ENCODE measurements at places on chromosomes 1 and 21.
A peak's percentile ranks its signal among the peaks of the same experiment; 100 is the strongest.

DNA sequence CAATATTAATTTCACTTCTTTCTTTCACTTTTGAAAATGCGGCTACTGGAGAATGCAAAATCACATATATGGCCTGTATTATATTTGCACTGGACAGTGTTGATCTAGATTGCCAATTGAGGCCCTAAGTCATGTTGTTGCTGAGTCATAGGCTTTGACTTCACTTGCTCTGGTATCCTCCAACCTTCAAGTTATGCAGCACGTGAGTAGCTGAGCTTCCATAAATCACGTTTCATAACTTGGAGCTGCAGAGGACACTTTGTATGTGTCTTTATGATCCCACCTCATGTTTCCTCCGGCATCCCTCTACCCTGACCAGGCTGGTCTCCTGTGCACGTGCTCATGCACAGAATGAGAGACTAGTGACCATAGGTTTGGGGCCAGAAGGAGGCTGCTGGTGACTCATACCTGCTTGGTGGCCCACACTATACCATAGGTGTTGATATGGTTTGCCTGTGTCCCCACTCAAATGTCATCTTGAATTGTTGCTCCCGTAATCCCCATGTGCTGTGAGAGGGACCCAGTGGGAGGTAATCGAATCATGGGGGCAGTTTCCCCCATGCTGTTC, 103.0 kb upstream of the TSPAN2 start:
- DNase-seq, result no peak

DNA sequence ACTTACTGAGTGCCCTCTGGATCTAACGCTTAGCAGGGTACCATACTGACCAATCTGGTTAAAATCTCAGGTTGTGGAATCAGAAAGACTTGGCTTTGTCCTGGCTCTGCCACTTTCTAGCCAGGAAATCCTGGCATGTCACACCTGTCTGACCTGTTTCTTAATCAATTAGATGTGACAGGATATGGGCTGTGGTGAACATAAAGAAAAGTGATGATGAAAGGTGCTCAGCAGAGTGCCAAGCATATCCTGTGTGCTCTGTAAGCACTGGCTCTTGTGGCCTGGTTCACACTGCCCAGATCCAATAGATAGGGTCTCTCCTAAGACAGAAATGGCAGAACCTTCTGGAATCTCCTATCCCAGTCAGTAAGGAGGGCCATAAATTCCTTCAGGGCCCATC, 53.9 kb downstream of the PHC2 start:
- no peak for DNase-seq

DNA sequence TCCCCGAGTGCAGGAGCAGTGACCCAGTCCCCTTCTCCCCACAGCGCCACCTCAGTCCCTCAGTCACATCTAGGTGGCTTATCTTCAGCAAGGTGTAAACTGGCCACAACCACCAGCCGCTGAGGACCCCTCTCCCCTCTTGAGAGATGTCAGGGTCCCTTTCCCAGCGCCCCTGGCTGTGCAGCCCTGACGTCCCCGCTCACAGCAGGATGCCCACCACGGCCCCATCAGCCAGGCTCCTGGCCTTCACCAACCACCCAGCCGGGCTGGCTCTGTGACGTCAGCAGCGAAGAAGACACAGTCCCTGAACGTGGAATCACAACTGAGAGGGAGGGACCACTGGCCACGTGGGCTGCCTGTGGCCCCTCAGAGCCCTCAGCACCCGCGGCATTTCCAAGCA, 249.4 kb downstream of the NPHP4 start:
- no peak for DNase-seq

GRCh38 chr1:9576903-9577302, 11.8 kb upstream of the TMEM201 start:
- DNase-seq, result no peak

DNA sequence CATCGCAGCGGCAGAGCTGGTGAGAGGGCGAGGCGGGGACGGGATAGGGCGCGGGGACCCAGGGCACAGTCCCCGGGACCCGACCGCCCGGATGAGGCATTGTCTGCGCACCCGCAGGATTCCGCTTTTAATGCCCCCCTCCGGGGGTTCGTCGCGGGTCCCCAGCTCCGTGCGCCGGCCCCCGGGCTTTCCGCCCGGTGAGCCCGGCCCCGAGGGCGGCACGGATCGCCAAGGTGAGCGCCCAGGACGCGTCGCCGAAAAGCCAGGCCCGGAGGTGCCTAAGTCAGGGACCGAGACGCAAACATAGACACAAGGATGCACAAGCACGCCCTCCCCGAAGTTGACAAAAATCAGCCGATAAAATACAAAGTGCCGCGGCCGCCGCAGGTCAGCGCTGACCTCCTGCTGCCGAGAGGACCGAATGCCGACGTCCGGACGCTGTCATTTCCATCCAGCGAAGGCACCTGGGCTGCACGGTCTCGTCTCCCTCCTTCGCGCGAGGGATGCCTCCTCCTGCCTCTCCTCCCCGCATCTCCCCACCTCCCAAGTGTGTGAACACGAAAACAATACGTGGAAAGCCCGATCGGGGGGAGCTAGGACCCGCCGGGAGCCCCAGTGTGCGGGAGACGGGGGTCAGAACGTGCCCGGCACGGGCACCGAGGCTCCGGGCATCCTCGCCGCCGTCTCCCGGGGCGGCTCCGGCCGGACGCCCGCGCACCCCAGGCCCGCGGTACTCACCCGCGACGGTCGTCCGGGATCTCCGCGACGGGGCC, 101.1 kb upstream of the SOD1 start:
- peak; percentile 33 for DNase-seq

DNA sequence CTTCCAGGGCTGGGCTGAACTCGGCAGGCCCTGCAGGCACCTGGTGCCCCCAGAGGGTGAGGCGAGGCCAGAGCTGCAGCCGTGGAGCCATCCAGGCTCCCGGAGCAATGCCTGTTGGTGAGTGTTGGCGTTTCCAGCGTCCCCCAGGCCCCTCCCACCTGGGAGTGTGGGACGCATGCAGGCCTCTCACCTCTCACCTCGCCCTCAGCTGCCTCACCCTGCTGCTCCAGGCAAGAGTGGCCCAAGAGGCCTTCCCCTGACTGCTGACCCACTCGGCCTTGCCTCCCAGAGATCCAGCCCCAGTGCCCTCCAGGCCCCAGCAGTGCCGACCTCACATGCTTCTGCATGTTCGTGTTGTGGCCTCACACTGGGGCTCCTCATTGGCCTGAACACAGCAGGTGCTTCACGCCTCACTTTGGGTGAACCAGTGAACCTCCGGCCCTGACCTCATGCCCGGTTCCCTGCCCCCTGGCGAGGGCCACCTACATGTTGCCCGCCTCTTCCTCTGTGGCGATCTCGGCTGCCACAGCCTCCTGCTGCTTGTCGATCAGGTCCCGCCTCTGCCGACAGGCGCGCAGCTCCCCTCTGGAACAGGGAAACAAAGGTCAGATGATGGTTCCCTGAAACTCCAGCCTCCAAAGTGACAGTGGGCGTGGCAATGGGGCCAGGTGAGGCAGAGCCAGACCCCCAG, 17.0 kb downstream of the CFAP74 start:
- DNase-seq, result no peak

GRCh38 chr1:228723287-228723686, 12.0 kb upstream of the RHOU start:
- no peak for DNase-seq

DNA sequence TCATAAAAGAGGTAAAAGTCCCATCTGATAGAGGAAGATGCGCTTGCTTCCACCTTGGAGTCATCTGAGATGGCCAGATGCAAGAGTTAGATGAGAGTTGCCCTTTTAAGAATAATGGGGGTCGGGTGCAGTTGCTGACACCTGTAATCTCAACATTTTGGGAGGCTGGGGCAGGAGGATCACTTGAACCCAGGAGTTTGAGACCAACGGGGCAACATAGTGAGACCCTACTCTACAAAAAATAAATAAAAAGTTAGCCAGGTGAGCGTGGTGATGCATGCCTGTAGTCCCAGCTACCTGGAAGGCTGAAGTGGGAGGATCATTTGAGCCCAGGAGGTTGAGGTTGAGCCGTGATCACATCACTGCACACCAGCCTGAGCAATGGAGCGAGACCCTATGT, 13.5 kb upstream of the TEDDM1 start:
- DNase-seq, result no peak

GRCh38 chr1:93758842-93759515, 77.3 kb upstream of the BCAR3 start:
- DNase-seq, result no peak

DNA sequence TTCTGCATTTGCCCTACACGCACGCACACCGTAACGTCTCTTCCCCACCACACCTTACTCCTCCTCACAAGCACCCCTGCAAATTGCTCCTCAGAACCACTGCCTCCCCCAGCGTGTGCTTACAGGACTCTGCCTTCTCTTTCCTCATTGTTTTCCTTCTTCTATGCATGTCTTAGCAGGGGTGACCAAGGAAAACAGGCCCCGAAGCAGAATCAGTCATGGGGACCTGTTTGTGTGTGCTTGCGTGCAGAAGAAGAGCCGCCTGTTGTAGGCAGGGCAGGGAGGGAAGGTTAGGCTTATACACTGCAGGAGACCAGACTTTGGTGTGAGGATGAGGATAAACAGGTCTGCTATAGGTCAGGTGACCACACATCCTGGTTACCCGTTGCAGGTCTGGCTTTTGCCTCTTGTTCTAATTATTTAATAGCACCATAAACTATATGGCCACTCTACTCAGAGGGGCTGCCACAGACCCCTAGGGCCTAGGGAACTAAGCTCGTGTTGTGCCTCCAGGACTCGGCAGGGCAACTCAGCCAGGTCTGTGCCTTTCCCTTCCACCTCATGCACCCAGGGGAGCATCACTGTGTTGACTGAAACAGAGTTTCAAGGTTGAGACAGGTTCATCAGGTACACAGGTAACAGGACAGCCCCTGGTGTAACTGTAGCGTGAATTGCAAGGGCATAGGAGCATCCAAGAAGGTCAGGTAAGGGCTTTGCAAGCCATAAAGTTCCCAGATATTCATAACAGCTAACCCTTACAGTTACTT, 60.8 kb upstream of the EPS8L3 start:
- DNase-seq, result no peak

- no peak for DNase-seq
Measured at GRCh38 chr1:84899969-84900368, 7.0 kb upstream of the LPAR3 start.

GRCh38 chr21:45465611-45466329, 60.8 kb downstream of the COL18A1 start:
- no peak for DNase-seq

DNA sequence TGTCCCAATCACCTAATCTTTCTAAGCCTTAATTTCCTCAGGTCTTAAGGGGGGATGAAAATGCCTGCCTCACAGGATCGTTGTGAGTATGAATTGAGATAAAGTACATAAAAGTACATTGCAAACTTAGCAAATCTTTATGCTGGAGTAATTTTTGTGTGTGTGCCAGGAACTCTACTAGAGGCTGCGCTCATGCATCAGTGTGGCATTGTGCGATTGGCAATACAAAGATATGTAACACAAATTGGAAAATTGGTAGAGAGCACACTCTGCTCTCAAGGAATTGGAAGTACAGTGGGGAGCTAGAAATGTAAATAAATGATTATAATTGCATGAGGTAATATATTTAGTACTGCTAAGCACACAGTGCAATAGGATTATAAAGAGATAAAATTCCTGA, 398.3 kb downstream of the DUSP10 start:
- no peak for DNase-seq

DNA sequence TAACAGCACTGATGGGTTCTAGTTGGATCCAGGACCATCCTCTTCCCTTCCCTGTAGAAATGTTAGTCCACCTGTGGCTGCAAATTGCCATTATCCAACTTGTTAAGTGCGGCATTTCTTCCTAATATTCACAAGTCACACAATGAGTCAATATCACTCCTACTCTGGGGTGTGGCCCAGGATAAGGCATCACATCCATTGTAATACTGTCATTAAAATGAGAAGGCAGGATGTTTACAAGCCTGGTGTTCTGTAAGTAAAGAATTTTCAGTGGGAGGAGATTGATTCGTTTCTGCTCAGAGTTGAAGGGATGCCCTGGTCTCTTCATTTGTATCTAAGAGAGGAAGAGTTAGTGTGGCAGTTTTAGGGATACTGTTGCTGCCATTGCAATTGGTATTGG, 18.1 kb upstream of the ARHGAP29 start:
- DNase-seq, result no peak

DNA sequence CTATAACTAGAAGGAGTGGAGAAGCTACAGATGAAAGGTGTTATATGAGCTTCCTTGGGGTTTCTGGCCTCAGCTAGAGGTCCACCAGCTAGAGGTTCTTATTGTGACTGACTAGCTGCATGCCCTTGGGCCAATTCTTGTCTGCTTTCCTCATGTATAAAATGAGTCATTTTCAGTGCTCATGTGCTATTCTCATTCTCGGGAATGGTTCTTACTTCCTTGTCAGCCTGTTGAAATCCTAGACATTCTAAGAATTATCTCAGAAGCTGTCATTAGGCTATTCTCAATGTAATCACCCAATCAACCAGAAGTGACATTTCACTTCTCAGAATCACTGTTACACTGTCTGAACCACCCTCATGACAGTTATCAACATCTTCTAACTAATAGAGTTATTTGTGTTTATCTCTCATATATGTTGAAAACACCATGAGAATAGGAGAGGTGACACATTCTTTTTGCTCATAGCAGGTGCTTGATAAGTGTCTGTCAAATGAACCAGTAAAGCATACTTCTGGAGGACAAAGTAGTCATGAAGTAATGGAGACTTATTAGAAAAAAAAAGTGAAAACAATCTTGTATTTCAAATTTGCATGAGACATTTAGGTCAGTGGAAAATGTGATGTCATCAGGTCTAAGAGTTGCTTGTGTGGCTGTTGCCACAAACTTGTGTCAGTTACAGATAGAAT, 122.8 kb upstream of the IVNS1ABP start:
- no peak for DNase-seq

- DNase-seq, result peak; percentile 45
Measured at GRCh38 chr21:36917471-36918158, 48.9 kb downstream of the HLCS start.

GRCh38 chr1:236978740-236979139, 25.5 kb downstream of the MT1HL1 start:
- DNase-seq, result no peak

DNA sequence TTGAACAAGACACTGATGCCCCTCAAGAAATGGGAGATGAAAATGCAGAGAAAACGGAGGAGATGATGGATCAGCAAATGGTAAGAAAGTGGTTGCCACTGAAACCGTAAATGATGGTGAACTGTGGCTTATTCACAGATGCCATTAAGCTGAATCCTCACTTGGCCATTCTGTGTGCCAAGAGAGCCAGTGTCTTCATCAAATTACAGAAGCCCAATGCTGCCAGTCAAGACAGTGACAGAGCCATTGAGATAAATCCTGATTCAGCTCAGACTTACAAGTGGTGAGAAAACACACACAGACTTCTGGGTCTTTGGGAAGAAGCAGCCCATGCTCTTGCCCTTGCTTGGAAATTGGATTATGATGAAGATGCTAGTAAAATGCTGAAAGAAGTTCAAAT, 52.5 kb downstream of the NBPF6 start:
- no peak for DNase-seq

DNA sequence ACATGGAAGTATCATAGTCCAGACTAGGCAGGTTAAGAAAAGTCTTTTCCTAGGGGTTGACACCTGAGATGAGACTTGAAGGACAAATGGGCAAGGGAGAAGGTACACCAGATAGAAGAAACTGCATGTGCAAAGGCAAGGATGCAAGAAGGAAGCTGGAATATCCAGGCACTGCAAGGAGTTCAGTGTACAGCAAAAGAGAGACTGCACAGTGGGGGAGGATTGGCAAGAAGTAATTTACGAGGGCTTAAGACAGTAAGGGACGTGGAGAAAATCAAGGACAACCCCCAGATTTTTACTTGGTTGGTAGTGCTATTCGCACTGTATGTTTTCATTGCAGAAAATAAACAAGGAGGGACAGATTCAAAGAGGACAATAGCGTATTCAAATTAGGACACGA, 58.5 kb downstream of the DNM3 start:
- peak; percentile 62 for DNase-seq

Data from pons (tissue), 1 donor.